ENCODE measurements at places on chromosomes 7 and 10.

GRCh38 chr10:2296179-2296891 lies 559.0 kb upstream of the ADARB2 start:
- no peak for DNase-seq

DNA sequence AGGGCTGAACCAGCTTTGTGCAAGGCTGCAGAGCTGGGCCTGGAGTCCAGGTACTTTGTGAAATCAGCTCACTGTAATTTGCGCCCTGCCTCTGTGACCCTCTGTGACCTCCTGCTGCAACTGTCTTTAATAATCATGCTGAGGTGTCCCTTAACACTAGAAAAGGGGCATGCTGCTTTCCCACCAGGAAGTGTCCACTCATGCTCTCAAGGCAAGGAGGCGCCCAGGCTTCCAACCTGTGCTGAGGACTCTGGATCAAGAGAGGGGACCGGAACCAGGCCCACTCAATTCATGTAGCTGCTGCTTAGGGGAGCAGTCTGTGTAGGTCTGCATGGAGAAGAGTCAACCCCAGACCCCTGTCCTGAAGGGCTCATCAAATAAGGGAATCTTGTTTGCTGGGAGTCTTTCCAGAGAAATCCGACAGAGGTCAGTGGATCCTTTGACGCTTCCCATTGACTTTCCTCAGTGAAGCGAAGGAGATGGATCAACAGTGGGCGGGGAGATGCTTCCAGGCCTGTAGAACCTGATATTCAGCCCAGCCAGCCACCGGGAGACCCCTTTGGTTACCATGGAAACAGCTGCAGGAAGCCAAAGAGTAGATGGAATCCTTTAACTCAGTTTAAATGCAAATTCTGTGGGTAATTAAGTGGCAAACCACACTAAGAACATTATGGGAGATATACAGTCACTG lies 945.9 kb downstream of the GRID1 start:
- DNase-seq: no peak

GRCh38 chr10:17001961-17002749 lies 127.5 kb downstream of the CUBN start:
- DNase-seq: peak; percentile 98

DNA sequence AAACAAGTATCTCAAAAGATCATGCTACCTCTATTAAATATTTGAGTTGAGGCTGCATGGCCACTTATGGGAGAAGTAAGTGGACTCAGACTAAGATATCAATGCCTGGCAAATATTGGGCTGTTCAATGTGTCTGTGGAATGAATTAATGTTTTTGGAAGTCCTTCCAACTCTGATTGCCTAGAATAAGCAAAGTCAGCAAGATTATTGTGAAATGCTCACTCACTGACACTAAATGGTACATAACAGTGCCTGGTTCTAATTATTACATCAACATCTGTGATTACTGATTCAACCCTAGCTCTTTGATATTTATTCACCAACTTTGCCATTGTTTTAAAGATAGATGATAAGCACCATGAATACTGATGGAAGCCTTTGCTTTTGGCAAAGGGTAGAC lies 45.5 kb upstream of the HDAC9 start:
- no peak for DNase-seq

DNA sequence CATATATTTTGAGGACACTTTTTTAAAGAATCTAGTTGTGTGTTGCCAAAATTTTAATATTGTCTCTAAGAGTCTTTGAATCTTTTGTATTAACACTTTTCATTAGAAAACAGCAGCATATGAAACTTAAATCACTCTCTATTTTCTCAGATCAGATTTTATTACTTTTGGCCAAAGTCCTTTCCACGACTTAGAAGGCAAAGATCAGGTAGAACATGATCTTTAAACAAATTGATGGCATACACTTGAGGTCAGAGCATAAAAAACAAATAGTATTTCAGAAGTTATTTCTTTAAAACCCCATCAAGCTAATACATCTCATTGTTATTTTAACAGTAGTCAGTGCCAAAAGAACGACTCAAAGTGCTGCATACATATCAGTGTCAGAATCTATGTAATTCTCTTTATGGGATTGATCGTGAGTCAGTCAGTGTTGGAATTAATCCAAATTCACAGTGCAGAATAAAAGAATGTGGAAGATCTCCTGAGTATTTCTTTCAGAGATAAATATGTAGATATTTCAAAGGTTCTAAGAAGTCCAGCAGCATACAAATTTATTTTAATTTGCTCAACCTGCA lies 9.6 kb upstream of the AGMO start:
- DNase-seq: peak; percentile 77

DNA sequence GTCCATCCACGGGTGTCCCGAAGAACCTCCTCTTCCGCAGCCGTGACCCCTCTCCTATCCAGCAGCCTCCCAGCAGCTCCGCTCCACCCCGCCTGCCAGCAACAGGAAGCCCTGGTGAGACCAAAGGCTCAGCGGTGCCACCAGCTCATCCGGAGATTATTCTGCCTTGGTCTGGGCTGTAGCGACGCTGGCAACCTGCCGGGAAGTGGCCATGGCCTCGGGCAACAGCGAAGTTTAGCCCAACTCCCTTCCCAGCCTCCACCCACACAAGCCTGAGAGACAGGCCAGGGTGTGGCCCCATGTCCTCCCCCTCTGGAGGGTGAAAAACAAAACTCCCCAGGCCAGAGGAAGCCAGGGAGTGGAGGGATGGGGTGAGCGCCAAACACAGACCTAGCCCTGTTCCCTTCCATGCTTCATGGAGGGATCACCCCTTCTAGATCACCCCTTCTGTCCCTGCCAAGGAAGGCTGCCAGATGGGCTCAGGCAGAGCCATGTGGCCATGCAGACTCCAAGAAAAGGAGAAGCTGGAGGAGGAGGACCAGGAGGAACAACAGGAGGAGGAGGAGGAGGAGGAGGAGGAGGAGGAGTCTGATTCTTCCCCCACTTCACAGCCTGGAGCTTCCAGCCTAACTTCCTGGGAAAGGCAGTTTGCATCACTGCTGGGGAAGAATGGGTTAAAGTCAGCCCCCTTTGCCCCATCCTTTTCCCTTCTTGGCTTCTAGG lies 918 bp downstream of the CALHM2 start:
- peak; percentile 54 for DNase-seq

- DNase-seq: no peak
Measured at GRCh38 chr10:6514844-6515780, 65.0 kb downstream of the PRKCQ start.

DNA sequence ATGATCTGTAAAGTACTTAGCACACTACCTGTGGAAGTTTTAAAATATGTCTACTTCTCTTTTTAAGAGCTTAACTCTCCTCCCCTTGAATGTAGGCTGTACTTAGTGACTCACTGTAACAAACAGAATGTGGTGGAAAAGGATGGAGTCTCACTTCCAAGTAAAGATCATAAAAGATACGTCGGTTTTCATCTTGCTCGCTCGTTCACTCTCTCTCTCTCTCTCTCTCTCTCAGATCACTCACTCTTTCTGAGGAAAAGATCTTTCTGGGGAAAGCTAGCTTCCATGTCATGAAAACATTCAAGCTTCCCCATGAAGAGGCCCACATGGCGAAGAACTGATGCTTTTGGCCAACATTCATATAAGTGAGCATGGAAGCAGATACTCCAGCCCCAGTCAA lies 5.5 kb downstream of the CHUK start:
- no peak for DNase-seq

- no peak for DNase-seq
Measured at GRCh38 chr7:137984181-137985041, 17.5 kb downstream of the CREB3L2 start.

GRCh38 chr7:156692849-156693248 lies 52.3 kb downstream of the RNF32 start:
- no peak for DNase-seq

- no peak for DNase-seq
Measured at GRCh38 chr7:116526897-116527296, 2.1 kb downstream of the CAV1 start.

DNA sequence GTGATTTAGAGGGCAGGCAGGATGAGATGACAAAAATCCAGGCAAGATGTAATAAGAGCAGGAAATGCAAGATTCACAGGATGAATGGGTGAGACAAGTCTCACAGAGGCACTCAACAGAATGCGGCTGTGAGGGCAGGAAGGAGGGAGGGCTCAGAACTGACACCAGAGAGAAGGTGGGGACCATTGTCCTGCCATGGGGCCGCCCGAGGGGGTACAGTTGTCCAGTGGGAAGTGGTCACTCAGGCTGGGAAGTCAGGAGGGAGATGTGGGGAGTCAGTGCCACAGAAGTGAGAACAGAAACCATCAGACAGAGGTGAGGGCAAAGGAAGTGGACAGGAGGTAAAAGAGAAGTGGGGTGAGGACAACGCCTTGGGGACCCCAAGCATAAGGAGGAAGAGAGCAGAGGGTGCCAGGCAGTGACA lies 8.9 kb downstream of the HIP1 start:
- DNase-seq: no peak

- peak; percentile 31 for DNase-seq
Measured at GRCh38 chr10:122054048-122055025, 65.4 kb downstream of the TACC2 start.
